NCI-H446 (cell line): ENCODE measurements at places on chromosomes 4 and X.
A peak's percentile ranks its signal among the peaks of the same experiment; 100 is the strongest.

DNA sequence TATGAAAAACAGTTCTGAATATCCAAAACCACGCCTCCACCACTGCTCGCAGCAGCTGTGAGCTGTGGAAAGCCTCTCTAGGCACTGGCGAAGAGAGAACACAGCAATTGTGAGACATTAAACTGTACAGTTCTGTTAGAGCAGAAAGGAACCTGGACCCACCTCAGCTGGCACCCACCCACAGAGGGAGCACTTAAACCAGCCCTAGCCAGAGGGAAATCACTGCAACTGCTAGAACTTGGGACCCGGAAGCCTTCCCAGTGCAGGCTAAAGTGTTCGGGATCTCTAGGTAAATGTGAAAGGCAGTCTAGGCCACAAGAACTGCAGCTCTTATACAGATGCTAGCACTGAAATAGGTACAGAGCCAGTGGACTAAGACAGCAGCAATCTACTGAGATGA is 308.8 kb downstream of the PRR32 start:
- DNase-seq = no peak

DNA sequence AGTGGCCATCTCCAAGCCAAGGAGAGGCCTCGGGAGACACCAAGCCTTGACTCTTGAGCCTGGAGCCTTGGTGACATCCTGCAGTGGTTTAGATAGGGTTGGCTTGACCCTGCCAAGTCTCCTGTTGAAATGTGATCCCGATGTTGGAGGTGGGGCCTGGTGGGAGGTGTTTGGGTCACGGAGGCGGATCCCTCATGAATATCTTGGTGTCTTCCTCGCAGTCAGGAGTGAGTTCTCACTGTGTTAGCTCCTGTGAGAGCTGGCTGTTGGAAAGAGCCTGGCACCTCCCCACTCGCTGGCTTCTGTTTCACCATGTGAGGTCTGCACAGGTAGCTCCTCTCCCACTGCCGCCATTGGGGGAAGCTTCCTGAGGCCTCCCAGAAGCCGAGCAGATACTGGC is 38.8 kb downstream of the ADRA2C start:
- no peak for DNase-seq

GRCh38 chr4:141427726-141428296 is 207.1 kb downstream of the ZNF330 start:
- DNase-seq = no peak

GRCh38 chr4:94341481-94342370 is 910 bp downstream of the HPGDS start:
- DNase-seq = no peak

DNA sequence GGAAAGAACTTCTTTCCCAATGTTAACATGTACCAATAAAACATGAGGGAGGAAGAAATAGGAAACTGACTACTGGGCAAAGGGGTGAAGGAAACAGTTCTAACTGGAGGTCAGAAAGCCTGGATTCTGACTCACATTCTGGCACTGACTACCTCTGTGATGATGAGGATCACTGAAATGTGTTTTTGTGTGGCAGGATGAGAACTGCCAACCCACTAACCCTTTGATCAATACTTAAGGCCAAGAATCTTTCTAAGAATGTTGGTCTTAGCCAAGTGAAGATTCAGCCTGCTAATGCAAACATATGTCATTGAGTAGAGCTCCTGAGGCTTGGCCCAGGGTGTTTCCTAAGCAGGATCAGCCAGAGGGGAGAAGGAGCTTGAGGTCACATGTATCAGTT is 4.6 kb downstream of the ALAS2 start:
- no peak for DNase-seq

DNA sequence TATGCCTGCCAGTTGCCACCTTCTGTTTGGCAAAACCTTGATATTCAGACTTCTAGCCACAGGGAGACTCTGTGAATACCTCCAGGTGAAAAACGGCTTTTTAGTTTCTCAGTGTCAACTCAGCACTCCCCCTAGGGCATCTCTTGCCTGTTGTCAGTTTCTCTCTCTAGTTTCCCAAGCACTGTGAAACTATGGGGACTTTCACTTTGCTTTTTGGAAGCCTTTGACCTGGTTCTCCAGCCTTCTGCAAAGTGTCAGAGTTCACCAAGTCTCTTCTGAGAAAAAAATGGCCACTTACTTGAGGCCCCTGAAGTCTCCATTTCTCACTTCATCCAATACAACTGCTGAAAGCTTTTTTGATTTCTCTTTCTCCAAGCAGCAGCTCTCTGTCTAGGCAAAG is 521.5 kb downstream of the INPP4B start:
- DNase-seq = no peak

DNA sequence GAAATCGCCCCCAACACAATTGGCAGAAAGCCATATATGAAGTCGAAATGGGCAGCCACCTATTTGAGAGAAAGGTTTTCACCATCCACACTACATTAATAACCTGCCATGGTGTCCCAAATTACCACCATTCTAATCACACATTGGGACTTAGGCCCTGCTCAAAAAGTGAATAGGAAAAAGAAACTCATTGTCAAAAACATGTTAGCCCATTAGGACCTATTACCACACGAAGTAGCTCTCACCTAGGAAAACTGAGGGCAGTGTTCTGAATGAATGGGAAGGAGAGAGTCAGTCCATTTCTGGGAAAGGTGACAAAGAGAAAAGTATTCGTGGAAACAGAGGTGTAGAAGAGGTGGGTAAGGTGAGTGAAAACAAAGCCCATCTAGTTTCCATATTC is 60.8 kb downstream of the GPC3 start:
- DNase-seq = no peak

GRCh38 chrX:88284844-88285243 is 462.2 kb upstream of the CPXCR1 start:
- no peak for DNase-seq

GRCh38 chr4:65391814-65392213 is 278.5 kb downstream of the EPHA5 start:
- peak; percentile 30 for DNase-seq

DNA sequence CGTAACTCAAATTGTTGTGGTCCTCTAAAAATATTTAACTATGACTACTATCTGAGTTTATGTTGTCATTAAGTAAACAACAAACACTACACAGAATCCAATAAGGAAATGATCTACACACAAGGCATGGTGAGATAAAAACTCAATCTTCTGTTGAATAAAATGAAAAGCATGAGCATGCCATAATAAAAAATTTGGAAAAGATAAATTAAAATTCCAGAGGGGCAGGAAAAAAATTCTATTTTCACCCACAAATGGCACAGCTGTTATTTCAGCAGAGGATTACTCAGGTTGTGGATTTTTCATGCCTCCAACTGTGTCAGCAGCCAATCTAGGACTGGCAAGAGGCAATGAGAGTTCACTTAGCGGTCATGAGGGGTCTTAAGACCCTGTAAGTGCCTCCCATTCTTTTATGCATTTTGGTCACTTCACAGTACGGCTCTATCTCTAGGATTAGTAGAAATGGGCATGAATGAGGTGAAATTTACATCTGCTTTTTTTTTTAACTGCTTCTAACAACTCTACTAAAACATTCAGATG is 639.8 kb upstream of the DIPK2B start:
- DNase-seq = no peak
